ENCODE measurements at places on chromosomes 3 and 15.

DNA sequence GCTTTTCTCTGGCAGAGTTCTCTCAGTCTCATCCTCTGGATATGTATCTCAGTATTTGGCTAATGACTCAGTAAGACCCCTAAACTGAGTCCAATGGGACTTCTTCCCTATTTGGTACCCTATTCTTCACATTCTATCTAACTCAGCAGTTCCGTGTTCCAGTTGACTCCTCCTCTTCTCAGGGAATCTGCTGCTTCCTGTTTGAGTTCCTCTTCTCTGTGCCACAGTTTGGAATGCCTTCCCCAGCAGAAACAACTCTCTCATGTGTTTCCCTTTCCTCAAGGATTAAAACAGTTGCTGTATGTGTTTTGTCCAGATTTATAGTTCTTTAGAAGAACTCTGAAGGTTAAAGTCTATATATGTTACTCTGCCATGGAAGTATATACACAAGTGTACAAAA lies 344.0 kb upstream of the RARB start:
- DNase-seq: no peak

DNA sequence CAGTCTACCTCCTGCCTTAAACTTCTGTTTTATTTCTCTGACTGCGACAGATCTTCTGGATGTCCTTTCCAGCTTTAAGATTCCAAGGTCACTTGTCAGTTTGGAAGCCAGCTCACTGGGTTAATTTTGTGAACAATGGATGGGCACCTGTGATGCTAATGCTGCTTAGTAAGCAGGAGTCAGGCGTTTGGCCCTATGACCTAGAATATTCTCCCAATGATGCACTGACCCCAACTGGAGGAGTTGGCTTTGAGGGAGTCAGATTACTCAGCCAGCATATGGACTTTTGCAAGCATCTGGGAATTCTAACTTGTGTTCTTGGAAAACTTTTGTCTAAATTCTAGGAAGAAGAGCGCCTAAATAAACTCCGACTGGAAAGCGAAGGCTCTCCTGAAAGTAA lies 28.1 kb downstream of the HACD3 start:
- DNase-seq: no peak

DNA sequence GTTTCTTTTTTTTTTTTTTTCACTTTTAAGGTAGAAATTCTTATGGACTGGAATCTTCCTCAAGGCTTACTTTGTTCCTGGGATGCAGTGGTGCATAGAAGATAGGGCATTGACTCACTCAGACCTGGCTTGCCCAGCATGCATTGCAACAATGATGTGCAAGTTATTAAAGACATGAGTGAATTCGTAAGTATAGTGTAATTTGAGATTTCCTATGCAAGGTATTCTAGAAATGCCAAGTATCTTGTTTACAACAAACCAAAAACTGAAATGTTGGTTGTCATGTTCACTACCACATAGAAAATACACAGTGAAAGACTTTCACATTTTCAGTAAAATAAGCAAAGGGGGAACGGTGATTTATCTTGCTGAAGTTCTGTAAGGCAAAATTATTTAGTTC lies 56.5 kb upstream of the FNDC3B start:
- no peak for DNase-seq

GRCh38 chr3:52299879-52300611 lies 12.4 kb downstream of the GLYCTK start:
- DNase-seq: peak; percentile 29

DNA sequence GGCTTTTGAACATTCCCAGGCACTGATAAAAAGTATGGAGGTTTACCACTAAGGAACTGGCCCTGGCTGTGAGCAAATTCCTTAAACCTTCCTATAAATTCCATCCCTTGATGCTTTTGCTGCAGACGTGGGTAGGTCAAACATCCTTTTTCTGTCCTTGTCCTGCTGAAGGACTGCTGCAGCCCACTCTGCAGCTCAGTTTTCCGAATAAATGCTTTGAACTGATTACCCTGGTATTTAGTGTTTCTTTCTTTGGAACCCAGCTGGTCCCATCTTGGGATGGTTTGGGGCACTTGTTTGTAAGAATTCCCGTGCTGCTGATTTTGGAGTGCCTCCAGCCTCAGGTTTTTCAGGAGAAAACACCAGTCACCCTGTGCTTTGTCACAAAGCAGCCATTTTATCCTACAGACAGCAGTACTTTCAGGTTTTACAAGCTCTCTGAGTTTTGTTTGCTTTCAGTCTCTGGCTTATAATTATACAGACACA lies 815.9 kb downstream of the VGLL3 start:
- DNase-seq: no peak

GRCh38 chr3:171005648-171006047 lies 20.9 kb downstream of the SLC2A2 start:
- no peak for DNase-seq

DNA sequence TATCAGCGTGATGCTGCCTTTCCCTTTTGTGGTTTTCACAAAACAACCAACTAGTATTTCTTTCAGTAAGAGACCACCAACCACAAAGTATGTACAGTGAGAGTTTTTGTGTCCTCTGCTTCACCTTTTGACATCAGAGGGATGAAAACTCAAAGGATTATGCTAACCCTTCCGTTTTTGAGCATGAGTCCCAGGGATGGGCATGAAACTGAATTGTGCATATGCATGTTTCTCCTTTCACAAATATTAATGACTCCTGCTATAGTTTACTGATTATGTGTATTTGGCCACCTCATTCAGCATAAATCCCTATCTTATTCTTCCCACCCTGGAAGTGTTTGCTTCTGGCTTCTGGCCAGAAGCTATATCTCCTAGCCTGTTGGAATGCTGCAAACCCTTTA lies 59.2 kb downstream of the RSRC1 start:
- DNase-seq: no peak

DNA sequence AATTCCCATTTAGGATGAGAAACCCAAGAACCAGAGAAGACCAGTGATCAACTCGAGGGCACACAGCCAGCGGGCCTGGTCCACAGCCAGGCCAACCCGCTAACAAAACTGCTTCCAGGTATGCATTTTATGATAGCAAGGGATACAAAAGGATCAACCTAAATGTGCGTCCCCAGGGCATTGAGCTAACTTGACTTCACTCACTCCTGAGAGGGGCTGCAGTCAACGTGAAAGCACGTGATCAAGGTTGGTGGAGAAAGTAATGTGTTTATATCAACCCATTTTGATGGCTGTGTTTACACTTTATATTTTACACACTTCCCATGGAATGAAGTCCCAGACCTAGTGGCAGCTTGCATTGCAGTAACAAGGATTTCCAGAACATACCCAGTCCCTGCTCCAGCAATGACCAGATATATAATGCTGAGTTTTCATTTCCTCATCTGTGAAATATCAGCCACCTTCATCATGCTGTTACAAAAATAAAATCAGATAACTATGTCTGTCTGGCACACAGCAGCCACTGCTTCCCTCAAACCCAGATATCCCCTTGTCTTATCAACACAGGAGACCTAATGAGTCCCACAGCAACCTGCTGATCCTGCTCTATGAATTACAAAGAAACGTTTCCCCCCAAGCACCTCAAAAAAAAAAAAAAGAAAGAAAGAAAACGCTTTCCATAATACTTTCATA lies 2.0 kb downstream of the KLHL6 start:
- no peak for DNase-seq

All from mammary epithelial cell (primary cell).